ENCODE measurements at places on chromosomes 12 and 14.

GRCh38 chr14:102352213-102352612 is 10.5 kb downstream of the CINP start:
- ATAC-seq, result no peak

DNA sequence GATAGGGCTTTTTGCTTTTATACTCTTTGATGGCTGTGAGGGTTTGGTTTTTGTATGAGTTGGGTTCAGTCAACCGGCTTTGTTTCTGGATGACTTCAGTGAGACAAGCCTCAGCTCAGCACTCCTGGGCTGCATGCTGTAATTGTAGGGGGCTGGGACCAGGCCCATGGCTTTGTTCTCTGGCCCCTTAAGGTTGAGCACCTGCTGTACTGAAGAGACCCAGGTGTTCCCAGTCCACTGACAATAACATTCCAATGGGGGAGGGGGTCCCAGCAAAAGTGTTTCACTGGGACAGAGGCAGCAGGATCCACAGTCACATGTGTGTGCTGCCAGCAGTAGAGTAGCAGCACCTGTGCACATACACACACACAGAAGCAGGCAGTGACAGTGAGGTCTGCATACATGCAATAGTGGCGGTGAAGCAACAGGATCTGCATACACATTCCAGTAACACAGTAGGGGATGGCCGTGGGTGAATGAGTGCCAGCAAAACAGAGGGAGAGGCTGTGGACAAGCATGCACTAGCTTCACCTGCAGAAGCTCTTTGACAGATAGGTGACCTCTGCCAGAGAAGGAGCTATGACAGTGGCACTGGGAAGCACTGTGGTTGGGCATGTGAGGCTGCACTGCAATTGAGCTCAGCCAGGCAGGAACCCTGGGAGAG is 240.4 kb downstream of the ASCL1 start:
- no peak for ATAC-seq

- no peak for ATAC-seq
Measured at GRCh38 chr12:124434354-124434753, 133.1 kb downstream of the NCOR2 start.

- no peak for ATAC-seq
Measured at GRCh38 chr14:102231476-102232347, 73.3 kb downstream of the MOK start.

DNA sequence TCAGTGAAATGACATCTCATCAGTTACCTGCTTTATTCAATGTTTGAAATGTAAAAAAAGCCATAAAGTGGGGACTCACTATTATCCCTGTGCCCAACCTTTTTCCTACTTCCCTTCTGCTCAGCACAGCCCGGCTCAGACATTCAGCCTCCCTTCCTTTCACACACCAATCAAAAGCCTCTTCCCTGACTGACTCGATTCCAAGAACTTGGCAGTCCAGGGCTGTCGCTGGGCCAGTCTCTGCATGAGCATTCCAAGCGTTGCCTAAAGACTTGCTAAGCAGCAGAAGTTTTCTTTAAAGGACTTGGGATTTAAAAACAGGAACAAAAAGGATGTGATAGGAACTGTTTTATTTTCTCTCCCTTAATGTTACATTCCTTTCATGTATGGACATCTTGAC is 22.7 kb downstream of the ITPR2 start:
- ATAC-seq, result no peak

DNA sequence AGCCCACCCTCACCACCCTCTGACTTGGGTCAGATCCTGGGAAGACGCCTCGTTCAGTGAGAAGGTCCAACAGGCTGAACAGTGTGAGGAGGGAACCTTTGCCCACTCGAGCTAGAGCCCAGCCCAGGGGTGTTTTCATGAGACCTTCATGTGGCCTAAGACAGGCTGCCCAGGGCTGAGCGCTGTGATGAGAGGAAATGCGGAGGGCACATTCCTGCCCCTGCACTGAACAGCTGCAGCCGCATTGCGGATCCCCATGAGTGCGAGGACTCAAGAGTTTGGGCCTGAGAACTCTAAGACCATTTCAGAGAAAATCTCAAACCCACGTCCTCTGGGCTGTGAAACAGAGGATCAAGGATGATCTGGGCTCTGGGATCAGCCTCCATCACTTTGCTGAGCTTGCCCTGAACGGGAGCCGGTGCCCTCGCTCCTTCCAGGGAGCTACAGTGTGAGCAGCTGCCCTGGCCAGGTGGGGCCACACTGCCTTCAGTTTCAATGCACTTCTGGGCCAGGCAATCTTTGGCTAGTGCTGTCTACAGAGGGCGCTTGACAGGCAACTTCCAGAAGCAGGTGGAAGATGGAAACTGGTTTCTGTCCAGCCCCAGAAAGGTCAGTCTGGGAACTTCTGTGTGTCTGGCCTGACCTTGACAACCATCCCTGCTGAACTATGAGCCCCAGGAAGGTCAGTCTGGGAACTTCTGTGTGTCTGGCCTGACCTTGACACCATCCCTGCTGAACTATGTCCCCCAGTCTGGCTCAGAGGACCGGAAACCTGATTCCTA is 43.5 kb upstream of the P2RX7 start:
- no peak for ATAC-seq

DNA sequence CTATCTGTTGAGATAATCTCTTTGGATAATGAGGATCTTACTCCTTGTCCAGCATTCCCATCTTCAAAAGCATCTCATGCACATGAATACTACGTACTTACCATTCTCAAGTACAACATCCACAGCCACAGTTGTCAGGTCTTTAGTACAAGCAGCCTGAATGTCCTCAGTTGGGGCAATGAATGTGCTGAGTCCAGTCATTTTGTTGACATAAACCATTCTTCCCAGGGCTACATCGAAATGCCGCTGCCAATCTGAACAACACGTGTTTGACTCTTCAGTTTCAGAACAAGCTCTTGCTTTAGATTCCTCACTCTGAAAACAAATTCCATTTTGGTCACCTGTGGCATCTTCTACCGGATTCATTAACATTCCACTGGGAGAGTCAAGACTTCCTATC is 5.0 kb downstream of the MLH3 start:
- ATAC-seq, result no peak

DNA sequence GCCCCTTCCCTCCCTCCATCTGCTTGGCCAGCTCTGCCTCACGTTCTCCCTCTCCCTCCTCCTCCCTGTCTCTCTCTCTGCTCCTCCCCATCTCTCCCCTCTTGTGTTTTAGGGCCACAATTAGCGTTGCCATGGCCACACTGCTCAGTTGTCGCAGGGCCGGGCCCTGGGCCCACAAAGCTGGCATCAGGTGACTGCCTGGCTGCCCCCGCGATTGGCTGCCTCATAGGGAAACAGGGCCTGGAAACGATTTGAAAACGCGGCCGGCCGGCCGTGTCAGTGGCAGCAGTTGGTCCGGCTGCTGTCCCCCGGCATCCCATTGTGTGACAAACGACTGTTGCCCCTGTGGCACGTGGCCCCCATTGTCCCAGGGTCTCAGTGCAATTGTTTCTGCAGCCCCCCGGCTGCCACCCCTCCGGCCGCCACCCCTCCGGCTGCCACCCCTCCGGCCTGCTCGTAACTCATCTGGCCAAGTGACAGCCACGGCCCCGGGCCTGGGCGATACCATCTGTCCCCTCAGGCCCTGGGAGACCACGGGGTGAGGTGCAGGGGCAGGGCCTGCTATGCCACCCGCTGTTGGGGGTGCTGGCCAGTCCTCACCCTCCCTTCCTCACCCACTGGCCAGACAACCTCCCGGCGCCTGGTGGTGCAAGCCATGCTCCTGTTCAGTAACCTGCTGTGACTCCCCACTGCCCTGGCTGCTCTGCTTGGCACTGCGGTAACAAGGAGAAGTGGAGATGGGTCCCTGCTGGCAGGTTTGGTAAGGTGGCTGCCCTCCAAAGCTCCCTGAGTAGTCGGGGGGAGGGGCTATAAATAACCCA is 17.4 kb downstream of the FOXN4 start:
- ATAC-seq, result no peak

DNA sequence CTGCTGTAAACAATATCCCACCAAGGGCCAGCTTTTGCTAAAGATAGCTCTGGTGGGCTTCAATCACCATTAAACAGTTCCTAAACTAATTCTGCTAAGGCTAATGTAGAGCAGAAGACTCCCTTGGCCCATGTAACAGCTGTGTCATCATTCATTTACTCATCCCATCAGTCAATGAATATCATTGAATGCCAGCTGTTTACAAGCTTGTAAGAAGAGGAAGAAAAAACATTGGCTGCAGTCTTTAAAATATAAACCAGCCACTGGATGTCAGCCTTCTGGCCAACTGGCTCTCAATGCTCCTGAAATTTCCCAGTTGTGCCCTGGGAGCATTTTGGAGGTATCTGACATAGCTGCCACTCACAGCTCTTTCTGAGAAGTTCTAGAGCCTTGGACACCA is 18.0 kb upstream of the MAP3K9 start:
- no peak for ATAC-seq

DNA sequence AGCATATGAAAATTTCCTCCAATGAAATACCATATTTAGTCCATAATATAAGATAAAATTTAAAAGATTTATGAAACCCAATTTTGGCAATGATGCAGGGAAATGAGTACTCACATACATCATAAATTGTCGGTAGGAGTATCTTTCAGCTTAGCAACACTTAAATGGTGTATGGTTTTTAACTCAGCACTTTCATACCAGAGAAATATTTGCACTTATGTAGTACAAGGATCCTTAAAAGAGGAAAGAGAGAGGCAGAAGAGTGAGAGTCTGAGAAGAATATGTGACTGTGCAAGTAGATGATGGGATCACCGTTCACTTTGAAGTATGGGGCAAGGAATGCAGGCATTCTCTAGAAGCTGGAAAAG is 379.3 kb upstream of the DCN start:
- ATAC-seq, result no peak

GRCh38 chr12:71524626-71525025 is 85.0 kb downstream of the LGR5 start:
- ATAC-seq, result no peak

GRCh38 chr12:68332728-68333630 is 817 bp upstream of the MDM1 start:
- ATAC-seq, result no peak

DNA sequence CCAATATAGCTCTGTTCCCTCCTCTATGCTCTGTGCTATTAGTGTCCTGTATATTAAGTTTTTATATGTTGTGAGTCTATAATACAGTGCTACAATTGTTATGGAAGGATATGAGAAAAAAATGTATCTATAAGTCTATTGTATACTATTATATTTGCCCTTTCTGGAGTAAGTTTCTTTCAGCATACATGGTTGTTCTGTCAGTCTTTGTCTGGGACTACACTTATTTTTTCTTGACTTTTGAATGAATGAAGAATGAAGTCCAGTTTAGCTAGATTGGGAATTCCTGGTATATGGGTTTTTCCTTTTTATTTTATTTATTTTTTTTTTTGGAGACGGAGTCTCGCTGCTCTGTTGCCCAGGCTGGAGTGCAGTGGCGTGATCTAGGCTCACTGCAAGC is 76.0 kb upstream of the DNM1L start:
- ATAC-seq, result no peak

GRCh38 chr12:125331342-125332052 is 266.3 kb downstream of the AACS start:
- ATAC-seq, result no peak

DNA sequence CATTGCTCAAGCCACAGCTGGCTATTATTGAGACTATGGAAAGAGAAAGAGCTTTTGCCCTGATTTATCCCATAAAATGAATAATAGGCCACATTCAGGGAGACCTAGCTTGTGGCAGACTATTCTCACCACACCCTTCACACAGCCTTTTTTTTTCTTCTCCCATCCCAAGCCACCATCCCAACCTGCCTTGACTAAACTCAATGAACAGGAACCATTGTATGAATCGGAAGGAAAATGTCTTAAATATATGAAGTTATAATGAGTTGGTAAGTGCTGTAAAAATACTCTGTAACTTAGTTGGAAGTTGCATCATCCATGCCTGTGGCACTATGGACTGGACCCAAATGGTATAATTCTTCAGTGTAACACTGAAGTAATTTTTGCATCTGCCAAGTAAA is 338.4 kb downstream of the RAD51B start:
- no peak for ATAC-seq

GRCh38 chr12:1907652-1908611 is 10.5 kb downstream of the CACNA2D4 start:
- ATAC-seq, result no peak

- ATAC-seq, result no peak
Measured at GRCh38 chr12:115794659-115795081, 482.8 kb downstream of the MED13L start.

DNA sequence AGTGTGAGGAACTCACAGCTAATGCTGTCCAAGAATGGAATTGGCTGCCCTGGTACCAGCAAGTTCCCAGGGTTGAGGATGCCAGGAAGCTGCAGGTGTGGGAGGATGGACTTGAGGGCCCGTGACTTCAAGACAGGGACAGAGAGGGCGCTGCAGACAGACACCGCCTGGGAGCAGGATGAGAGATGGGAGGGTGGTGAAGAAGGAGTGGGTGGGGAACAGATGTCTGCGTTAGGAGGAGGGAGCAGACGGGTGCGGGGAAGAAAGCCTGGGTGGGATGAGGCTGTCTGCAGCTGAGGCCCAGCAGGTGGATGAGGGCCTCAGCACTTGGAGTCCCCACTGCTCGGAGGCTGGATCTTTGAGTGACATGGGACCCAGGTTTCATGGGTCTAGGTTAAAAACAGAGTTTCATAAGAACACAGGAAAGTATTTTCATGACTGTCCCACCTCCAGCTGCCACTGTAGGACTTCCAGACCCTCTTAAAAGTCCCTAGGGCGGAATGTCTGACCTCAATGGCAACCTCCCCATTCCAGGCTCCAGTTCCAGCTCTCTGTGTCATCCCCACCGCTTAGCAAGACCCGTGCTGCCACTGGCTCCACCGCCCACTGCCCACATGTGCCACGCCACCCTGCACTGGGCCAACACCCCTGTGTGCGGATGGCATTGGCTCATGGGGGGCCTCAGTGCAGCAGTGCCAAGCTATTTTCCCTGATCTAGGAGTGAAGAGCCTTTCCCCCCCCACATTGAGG is 70.3 kb upstream of the SCN8A start:
- no peak for ATAC-seq

- ATAC-seq, result no peak
Measured at GRCh38 chr14:105444859-105445258, 25.2 kb downstream of the MTA1 start.

DNA sequence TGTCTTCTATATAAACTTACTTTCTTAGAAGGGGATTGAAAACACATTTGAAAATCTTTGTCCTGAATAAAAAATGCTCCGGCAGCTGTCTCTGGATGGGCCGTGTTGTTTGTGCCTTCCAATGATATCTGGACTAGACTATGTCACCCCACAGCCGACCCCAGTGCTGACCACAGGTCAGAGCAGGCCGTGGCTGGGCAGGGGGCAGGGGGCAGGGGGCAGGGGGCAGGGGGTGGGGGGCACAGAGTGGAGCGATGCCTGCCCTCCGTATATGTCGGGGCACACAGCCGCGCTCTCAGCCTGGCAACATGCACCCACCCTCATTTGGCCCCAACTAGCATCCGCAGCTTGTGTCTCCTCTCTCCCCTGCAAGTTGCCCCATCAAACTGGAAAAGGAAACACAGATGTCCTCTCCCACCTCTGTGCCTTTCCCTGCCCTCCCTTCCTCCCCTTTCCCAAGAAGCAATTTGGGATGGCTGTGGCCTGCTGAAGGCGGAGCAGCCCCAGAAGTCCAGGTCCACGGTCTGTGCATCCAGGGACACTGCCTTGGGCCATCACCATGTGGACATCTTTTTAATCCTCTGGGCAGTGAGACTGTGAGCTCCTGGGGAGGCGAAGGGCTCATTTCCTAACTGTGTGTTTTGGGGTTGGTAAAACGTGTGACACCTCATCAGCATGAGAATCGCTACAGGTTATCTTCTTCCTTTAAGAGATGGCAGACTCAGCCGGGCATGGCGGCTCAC is 295.7 kb upstream of the RTL1 start:
- no peak for ATAC-seq

- ATAC-seq, result no peak
Measured at GRCh38 chr12:81332054-81332453, 254.2 kb downstream of the ACSS3 start.

- ATAC-seq, result no peak
Measured at GRCh38 chr14:99459481-99460100, 21.1 kb downstream of the SETD3 start.
